ENCODE measurements at places on chromosomes 13 and 19.

DNA sequence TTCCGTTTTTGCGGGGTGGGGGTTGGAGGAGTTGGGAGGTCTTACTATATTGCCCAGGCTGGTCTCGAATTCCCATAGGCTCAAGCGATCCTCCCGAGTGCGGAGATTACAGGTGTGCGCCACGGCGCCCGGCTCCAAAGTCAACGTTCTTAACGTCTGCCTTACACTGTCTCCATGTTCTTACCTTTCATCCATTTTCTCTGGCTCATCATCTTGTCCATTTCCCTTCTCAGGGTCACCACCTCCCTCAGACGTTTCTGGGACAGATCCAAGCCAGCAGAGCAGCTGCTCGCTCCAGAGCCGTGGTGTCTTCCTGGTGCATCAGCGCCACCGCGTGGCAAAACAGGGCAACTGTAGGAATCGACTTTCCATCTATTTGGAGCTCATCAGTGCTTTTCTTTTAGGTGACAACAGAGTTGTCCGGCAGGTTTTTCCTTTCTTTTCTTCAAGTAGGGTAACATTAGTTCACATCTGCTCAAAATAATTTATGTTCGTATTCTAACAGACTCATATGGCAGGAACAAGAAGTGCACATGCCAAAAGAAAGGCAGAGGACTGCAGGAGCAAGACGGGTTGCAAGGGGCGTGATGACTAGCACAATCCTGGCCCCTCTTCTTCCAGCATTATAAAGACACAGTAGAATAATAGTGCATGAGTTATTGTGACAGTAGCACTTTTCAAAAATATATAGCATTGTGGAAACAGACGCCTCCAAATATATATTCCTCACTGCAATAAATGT lies 103.1 kb upstream of the ABCC4 start:
- peak; percentile 53 for DNase-seq

DNA sequence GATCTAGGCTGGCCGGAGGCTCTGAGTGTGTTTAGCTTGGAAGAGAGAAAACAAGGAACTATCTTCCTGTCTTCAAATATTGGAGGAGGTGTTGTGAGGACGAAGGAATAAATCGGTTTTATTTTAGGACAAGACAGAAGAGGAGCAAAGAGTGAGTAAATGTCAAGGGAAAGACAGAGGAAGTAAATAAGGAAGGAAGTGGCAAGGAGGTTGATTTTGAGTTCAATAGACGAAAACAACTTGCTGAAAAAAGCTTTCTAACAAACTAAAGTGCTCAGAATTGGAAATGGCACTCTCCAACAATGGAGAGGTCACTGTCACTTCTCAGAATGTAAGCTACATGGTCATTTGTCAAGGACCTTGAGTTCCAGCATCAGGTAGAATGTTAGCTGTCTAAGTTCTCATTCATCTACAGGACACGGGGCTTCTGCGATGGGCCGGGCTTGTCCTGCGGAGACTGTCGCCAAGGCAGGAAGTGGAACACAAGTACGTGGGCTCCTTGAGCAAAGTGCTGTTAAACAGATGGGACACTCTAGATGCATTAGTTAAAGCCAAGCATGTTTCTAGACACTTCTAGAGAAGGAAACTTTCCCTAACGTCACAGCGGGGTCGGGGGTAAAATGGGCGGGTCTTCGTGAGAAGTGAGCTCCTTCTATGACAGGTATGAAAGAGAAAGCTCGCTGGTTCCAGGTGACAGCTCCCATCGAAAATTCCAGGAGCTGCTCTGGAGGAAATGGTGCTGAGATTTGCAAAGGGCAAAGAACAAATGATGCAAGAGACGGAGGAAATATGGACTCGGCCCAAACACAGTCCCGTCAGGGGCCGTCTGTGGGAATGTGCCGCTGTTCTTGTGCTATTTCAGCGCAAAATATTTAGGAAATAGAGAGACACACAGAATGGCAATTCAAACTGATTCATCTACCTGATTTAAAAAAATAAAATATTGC lies 103.9 kb upstream of the UBL3 start:
- DNase-seq = peak; percentile 12

GRCh38 chr19:13032837-13033236 lies 37.6 kb downstream of the NFIX start:
- no peak for DNase-seq

GRCh38 chr13:48644951-48645350 lies 8.8 kb upstream of the CYSLTR2 start:
- no peak for DNase-seq

- no peak for DNase-seq
Observed at GRCh38 chr13:59337070-59337469, 826.7 kb downstream of the DIAPH3 start.

GRCh38 chr13:74217811-74218210 lies 83.6 kb upstream of the KLF12 start:
- no peak for DNase-seq

- no peak for DNase-seq
Observed at GRCh38 chr19:28977826-28978225, 235.1 kb downstream of the UQCRFS1 start.

DNA sequence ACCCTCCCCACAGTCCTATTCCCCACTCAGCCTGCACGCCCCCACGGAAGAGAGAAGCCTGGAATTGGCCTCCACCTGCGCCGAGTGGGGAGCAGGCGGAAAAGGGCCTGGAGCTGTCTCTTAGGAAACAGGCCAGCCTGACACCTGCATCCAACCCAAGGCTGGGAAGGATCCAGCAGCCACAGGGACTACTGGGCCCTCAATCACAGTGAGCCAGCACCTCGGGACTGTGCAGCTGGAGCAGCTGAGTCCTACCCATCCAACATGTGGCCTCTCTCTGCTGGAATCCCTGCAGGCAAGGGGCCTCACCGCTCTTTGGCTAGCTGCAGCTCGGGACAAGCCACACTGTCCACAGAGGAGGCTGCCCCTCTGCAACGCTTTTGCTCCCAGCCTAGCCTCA lies 8.3 kb upstream of the EPHX3 start:
- DNase-seq = no peak

GRCh38 chr19:39558624-39559117 lies 18.7 kb upstream of the EID2 start:
- no peak for DNase-seq

GRCh38 chr13:111111376-111111937 lies 3.7 kb upstream of the ARHGEF7 start:
- no peak for DNase-seq

- DNase-seq = no peak
Observed at GRCh38 chr19:11767633-11768133, 883 bp downstream of the ZNF441 start.

- DNase-seq = no peak
Observed at GRCh38 chr19:38245826-38246498, 10.2 kb downstream of the PPP1R14A start.

DNA sequence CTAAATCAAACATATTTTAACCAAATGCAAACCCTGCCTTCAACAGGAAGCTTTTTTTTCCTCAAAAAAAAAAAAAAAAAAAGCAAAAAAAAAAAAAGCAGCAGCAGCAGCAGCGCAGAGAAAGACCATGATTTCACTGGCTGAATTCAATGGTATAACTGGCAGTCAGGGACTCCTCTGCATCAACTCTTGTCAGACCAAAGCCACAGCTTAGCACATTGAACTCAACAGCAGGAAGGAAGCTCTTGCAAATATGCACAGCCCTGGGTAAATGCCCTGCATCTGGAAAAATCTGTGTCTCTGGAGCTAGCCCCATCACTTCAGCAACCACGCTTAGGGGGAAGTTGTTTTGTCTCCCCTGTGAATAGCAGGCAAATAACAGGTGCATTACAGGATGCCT lies 17.6 kb upstream of the DHRS12 start:
- no peak for DNase-seq

GRCh38 chr13:21657538-21657937 lies 13.3 kb upstream of the FGF9 start:
- DNase-seq = no peak

GRCh38 chr13:66899955-66900354 lies 330.2 kb downstream of the PCDH9 start:
- DNase-seq = no peak

DNA sequence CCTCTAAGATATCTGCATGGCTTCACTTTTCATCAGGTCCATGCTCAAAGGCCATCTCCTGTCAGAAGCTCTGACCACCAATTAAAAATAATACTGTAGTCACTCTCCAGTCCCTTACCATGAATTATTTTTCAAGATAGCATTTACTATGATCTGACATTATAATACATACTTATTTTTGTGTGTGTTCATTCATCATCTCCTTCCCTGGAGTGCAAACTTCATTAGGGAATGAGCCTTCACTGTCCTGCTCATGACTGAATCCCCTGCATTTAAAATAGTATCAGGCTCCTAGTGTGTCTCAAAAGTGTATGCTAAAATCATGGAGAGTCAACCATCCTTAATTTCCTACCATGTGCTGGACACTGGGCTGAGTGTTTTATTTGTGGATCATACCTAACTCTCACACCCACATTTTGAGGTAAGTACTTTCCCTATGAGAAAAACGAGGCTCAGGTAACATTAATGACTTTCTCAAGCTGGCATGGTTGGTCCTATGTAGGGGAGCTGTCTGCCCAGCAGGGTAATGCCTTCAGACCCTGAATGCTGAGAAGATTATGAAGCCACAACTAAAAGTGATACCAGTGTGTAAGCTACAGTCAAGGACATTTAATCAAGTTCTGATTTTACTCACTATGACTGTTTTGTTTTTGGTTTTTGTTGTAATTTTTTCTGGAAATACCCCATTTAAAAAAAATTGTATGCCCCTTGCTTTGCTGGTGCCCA lies 16.3 kb downstream of the PLA2G4C start:
- DNase-seq = no peak

DNA sequence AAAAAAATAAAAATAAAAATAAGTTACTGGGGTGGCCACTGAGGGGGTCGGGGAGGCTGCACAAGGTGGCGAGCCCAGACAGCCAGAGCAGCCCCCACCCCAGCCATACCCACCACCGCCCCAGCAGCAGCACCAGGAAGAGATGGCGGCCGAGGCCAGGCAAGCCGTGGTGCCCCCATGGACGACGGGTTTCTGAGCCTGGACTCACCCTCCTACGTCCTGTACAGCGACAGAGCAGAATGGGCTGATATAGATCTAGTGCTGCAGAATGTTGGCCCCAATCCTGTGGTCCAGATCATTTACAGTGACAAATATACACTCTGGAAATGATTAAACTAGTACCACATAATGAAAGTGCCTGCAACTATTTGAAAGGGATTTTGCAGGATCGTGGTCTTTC lies 71.6 kb upstream of the ZDHHC20 start:
- no peak for DNase-seq

GRCh38 chr19:45508417-45508860 lies 1.2 kb downstream of the VASP start:
- DNase-seq = no peak

DNA sequence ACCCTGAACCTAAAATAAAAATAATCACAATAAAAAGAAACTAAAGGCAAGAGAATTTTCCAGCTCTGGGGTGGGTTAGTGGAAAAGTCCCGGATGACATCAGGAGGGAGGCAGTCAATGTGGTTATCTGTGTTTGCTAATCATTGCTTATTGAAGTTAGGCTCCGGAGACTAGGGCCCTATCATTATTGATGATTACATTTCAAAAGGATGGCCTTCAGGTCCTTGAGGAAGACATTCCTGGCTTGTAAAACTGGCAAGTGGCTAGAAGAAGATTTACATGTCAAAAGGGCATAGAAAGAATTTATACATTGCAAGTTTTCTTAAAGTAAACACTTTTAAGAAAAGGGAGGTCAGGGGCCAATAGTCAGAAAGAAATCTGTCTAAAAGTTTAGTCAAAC lies 123.4 kb downstream of the POSTN start:
- no peak for DNase-seq

GRCh38 chr19:19488875-19489690 lies 26.3 kb downstream of the TSSK6 start:
- peak; percentile 63 for DNase-seq

GRCh38 chr13:68940049-68940448 lies 1167.6 kb upstream of the ATXN8OS start:
- DNase-seq = no peak

DNA sequence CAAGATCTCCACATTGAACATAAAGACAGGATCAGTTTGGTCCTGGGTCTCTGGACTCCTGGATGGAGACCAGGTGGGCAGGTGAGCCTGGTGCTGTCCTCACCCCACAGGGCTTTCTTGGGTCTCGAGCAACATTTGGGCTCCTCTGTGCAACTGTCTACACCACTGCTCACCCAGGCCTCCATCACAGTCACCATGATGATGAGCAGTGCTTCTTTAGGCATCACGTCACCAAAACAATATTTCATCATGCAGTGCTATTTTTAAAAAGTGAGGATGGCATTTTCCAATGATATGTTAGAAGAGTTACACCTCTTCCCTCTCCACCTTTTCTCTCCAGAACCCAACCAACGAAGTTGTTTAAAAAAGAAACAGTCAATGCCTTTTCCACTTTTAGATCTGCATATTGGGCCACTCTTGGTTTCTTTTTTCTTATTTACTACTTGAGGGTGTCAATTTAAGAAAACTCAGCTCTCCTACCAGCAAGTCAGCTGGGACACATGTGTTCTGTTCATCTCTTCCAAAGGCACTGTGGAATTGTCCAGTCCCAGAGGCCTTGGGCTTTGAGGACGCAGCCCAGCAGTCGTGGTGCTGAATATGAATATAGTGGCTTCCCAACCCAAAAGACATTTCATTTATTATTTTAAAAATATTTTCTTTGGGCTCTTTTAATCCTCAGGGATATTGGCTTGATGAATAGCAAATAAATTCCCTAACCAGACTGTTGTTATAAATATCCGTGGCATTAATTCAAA lies 405.7 kb downstream of the KCNRG start:
- DNase-seq = no peak

GRCh38 chr19:44912854-44913253 lies 1.6 kb upstream of the APOC1 start:
- no peak for DNase-seq

DNA sequence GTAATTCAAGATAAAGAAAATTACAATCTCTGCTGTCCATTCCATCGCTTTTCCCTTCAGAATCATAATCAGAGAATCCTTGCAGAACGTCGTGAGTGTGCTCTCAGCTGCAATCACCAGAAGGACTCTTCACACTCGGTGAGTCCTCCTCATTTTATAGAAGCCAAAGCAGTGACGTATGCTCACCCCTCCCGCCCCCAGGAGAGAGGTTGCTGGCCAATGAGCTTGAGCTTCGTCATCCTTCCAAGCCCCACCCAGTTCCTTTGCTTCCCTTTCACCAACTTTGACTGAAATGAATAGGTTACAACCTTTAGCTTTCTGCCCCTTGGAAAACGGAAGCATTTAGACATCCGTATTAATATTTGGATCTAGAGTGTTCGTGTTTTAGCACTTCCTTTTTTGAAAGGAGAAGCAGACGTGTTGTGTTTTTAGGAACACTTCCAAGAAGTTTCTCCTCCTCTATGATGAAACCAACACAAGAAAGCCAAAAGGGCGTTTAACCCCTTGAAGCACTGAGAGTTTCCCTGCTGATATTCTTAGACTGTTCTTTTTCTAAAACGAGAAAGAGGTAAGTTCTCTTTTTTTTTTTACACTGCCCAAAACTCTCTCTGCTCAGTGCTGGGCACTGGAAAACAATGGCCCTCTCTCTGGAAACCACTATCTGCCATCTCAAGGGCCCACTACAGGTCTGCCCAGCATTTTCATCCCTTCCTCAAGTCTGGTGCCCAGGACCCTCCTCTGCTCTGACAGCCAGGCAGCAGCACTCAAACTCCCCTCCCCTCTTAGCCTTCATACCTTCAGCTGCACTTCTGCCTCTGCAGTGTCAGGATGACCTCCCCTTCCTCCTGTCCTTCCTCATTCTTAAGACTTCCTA lies 44.3 kb upstream of the CEACAM21 start:
- peak; percentile 46 for DNase-seq

Data from stimulated activated CD8-positive, alpha-beta memory T cell treated with anti-CD3 and anti-CD28 coated beads, Interleukin-4, amount 100 ng/mL, for 4 hours (primary cell).